ENCODE measurements at places on chromosomes 16 and 17.

DNA sequence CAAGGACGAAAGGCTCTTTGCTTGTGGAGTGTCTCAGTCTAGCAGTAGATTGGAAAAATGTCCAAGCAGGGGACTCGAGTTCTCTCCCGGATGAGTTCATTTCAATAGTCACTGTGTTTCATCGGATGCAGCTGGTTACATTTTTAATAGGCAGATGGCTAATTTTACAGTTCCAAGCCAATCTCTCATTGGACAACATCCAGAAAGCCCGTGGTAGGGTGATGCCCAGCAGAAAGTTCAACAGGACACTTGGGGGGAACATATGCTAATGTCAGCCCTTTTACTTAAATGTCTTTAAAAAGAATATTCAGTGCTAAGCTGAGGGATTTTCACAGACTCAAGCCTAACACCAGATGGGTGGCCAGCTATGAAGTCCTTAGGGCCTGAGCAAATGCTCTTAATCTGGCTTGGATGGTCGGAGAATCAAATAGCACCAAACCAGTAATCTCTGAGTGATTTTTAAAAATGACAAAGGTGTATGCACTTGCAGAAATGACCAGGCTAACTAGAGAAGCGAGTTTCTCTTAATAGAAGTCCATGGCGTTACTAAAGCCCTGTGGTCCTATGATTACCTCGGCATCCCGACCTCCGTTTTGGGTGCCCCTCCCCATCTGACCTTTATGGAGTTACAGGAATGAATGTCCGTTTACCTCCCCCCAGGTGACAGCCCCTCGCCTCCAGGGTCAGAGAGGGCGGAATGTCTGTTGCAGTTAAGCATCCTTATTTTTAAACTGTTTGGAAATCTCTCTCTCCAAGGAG, 289.2 kb upstream of the SALL1 start:
- no peak for DNase-seq

- no peak for DNase-seq
Measured at GRCh38 chr16:70612931-70613330, 33.4 kb upstream of the IL34 start.

- no peak for DNase-seq
Measured at GRCh38 chr16:23670137-23670776, 8.4 kb upstream of the PLK1 start.

DNA sequence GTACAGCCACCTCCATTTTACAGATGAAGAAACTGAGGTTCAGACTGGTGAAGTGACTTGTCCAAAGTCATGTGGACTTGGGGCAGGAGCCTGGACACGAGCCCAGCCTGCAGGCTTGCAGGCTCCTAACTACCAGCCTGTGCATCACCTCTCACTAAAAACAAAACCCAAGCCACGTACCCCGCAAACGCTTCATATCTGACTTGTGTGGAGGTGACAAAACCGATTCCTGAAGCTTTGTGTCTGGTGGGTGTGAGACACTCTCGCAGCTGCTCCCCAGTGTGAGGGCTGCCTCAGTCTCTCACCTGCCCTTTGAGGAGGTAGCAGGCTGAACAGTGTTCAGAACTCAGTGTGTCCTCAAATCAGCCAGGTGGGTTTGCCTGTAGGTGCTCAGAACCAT, 8.4 kb downstream of the HNF1B start:
- DNase-seq: no peak

GRCh38 chr16:31010585-31011325, at the start of gene STX1B:
TSS of gene STX1B (minus strand) at chr16:31010638. CDS start at chr16:31010396, 242 bp downstream.
- DNase-seq: no peak

GRCh38 chr16:52569701-52570100, 22.8 kb upstream of the TOX3 start:
- DNase-seq: no peak

- no peak for DNase-seq
Measured at GRCh38 chr17:48787828-48788227, 29.2 kb downstream of the TTLL6 start.

DNA sequence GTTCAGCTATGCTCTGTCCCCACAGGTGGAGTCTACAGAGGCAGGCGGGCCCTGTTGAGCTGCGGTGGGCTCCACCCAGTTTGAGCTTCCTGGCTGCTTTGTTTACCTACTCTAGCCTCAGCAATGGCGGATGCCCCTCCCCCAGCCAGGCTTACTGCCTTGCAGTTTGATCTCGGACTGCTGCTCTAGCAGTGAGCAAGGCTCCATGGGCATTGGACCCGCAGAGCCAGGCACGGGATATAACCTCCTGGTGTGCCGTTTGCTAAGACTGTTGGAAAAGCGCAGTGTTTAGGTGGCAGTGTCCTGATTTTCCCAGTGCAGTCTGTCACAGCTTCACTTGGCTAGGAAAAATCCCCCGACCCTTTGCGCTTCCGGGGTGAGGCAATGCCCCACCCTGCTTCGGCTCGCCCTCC, 89.1 kb downstream of the BCAS3 start:
- no peak for DNase-seq

- no peak for DNase-seq
Measured at GRCh38 chr17:10612957-10613744, 44.0 kb downstream of the MYH3 start.

DNA sequence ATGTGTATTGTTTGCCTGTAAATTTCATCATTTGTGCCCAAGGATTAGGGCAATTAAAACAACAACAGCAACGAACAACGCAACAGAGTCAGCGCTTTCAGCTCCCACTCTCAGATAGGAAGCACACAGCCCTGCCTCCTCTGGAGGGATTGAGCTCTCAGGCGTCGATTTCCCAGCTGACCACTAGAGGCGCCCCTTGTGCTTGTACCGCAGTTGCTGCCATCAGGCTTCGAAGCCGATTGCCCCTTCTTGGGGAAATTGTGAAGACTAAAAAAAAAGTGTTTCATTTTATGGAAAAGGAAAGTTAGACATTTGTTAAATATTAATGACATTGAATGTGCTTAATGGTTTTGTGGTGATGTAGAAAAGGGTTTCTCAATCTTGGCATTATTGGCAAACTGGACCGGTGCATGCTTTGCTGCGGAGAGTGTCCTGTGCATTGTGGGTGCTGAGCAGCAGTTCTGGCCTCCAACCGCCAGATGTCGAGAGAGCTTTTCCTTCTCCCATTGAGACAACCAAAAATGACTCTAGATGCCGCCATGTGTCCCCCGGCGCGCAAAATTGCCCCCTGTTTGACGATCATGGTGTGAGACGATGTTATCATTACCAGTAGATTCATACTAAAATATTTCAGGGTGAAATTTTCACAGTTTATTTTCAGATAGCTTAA, 650.4 kb upstream of the RBFOX1 start:
- no peak for DNase-seq

DNA sequence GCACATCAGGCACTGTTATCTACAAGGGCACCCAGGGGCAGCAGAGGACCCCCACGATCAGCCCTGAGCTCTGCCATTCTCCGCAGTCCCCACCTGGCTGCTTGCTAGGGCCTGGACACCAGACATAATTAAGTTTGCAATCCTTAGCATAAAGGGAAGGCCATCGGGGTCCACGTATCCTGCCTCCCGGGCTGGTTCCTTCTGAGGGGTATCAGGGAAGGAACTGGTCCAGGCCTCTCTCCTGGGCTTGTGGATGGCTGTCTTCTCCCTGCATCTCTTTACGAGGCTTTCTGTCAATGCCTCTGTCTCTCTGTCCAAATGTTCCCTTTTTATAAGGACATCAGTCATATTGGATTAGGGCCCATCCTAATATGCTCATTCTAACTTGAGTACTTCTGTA, 77.8 kb downstream of the CYLD start:
- no peak for DNase-seq

- no peak for DNase-seq
Measured at GRCh38 chr16:24023621-24024020, 187.8 kb downstream of the PRKCB start.

GRCh38 chr17:79095345-79096055, 20.9 kb downstream of the ENGASE start:
- DNase-seq: no peak
